NCI-H510A treated with DMSO at 0.1 percent for 48 hours (cell line): ENCODE measurements at places on chromosomes 13 and 19.

- no peak for DNase-seq
Observed at GRCh38 chr13:31749929-31750328, 10.6 kb downstream of the RXFP2 start.

DNA sequence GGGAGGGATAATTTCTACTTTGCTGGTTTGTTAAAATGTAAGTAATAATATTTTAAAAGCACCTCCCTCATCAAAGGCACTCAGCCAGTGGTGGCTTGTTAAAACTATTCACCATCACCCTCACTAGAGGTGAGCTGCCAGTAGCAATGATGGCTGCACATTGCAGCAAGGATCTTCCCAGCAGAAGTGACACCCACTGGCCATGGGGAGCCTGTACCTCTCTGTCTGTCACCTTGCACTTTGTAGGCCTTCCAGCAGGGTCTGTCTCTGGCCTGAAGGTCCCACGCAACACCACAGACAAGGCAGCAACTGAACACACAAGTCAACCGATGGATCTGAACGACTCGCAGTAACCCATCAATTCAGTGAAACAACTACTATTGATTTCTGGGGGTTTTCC lies 47.3 kb upstream of the C13orf42 start:
- DNase-seq = no peak

GRCh38 chr19:3188627-3189596 lies 3.2 kb downstream of the NCLN start:
- DNase-seq = no peak

GRCh38 chr13:114131583-114132418 lies 622 bp downstream of the RASA3 start:
- no peak for DNase-seq

- DNase-seq = no peak
Observed at GRCh38 chr19:852136-853013, at the start of gene ELANE. Gene ELANE, plus strand, starts transcription at chr19:852303. Its CDS starts 26 bp downstream, at chr19:852329.

GRCh38 chr13:27106144-27106543 lies 65.5 kb downstream of the USP12 start:
- DNase-seq = no peak

DNA sequence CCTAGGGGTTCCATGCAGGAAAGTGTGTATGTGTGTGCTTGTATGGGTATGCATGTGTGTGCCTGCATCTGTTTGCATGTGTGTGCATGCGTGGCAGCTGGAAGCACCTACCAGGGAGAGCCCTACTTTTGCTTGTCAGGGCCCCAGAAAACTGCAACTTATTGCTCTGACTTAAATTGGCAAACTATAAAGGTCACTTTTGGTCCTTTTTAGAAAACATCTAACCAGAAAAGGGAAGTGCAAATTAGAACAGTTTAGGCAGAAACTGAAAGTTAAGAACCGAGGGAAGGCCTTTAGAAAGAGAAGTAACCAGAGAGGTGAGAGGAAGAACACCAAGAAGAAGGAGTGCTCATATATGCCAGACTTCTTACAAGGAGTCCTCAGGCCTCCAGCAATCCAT lies 32.5 kb downstream of the DLEU7 start:
- DNase-seq = no peak
